ENCODE measurements at places on chromosomes 3 and 15.

- DNase-seq = no peak
These were observed 57.6 kb upstream of the APEH start for GRCh38 chr3:49616491-49616941.

DNA sequence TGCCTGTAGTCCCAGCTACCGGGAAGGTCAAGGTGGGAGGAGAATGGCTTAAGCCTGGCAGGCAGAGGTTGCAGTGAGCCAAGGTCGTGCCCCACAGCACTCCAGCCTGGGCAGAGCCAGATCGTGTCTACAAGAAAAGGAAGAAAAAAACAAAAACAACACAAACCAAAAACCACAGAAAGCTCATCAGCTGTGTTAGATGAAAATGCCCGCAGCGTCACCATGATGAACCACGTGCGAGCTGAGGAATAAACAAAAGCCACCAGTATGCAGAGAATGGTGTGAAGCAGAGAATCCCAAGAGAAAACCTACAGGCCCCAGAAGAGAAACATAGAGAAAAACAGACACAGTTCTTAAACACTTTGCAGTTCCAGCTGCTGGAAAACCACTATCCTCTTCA is 19.7 kb upstream of the TM4SF19 start:
- no peak for DNase-seq

GRCh38 chr3:113890256-113890900 is 51.8 kb downstream of the GRAMD1C start:
- no peak for DNase-seq

GRCh38 chr3:55873523-55874254 is 386.6 kb upstream of the WNT5A start:
- no peak for DNase-seq

GRCh38 chr3:13069495-13069894 is 3.7 kb downstream of the IQSEC1 start:
- no peak for DNase-seq

DNA sequence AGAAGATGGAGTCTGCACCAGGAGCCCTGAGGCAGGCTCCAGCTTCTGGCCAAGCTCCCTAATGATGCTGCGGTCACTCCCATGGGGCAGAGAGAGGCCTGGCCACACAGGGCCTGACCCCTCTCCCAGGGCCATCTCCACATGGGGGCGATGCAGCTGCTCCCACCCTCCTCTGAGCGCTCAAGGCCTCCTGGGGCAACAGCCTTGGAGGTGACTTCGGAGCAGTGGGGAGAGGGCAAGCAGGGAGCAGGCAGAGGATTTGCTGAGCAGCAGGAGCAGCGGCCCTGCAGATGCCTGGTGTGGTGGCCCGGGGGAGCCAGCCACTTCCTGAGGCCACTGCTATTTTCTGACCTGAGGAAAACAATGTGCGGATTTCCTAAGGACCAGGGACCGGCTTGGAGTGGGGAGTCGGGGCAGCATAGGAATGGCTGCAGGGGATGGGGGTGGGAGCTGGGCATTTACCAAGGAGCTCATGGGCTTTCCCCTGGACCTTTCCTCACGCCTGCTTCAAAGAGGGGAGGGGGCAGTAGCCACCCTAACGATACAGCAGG is 81.6 kb upstream of the RPL32 start:
- no peak for DNase-seq

GRCh38 chr3:88362428-88362827 is 212.7 kb downstream of the C3orf38 start:
- DNase-seq = no peak

DNA sequence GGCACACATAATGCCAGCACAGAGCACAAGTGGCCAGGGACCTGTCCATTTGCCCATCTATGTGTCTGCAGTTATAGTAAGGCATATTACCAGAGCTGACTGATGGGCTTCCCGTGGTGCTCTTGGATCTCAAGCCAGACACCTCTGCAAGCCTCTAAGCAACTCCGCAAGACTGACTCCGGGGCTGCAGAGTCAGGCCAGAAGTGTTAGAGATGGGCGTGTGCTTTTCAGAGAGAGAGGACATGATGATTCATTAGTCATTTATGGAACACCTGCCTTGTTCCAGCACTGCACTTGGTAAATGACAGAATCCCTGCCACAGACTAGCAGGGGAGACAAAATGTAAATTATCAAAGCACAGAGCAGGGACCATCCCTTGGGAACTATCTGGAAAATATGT is 559.0 kb downstream of the PDCD6IP start:
- no peak for DNase-seq

DNA sequence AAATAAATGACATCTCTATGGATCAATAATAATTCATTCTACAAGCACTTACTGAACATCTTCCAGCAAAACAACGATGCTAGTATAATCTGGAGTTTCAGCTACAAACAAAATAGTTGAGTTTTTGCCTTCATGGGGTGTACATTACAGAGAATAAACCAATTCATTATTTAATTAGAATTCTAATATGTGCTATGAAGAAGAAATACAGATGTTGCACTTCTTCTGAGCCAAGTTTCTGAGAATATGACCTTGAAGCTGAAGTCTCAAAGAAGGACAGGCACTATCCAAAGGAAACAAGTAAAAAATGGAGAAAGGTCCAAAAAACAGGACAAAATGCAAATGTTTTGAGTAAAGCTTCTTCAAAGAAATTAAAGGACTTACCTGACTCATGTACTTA is 94.2 kb downstream of the SENP7 start:
- DNase-seq = no peak

- DNase-seq = no peak
These were observed 135.5 kb downstream of the CNTN6 start for GRCh38 chr3:1228289-1228688.

DNA sequence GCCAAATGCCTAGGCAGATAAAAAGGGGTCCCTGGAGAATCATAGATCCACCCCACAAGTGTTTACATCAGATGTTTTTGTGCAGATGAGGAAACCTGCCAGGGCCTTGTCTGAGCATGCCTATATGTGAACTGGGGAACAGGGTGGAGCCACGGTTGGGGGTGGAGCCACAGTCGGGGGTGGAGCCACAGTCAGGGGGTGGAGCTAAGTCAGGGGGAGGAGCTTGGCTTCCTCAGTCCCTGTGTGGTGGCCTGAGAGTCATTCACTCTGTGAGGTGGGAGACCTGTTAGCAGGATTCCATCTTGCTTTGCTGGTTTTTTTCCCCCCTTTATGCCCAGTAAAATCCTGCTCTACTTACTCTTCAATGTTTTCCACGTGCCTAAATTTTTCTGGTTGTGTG is 57.8 kb upstream of the TGFBR2 start:
- DNase-seq = no peak

- DNase-seq = no peak
These were observed 389.9 kb downstream of the SHQ1 start for GRCh38 chr3:72458375-72458774.

- DNase-seq = no peak
These were observed 111.2 kb downstream of the MYO5A start for GRCh38 chr15:52417521-52417920.

GRCh38 chr3:71244153-71244825 is 339.2 kb downstream of the FOXP1 start:
- DNase-seq = no peak

DNA sequence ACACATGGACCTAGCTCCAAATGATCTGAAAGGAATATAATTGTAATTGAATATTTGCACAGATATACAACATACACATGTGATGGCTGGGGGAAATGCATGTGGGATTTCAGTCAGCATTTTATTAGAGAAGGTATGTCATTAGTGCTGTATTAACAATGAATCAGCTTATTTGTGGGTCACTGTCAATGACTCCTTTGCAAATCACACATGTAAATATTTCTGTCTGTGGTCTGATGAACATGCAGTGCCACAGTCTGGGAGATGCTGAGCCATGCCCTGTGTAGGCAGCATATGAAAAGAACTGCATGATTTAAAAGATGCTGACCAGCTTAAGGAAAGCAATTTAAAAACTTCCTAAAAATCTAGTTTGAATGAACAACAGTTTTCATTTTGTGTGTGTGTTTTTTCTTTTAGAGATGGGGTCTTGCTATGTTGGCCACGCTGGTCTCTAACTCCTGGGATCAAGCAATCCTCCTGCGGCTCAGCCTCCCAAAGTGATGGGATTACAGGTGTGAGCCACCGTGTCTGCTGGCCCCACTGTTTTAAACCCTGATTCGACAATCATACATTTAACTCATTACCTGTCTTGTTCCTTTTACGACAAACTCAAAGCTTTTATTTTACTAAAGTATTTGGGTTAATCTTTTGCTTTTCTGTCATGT is 803 bp upstream of the B3GNT5 start:
- no peak for DNase-seq

- DNase-seq = no peak
These were observed 48.3 kb downstream of the DENND4A start for GRCh38 chr15:65743637-65744252.
